ENCODE measurements at places on chromosomes 3 and 15. TPM values are rescaled to one million over a fixed set of nuclear protein-coding genes. Genes with fewer than 3 reads are reported as not detected.

The ST3GAL6 gene
- total RNA-seq, result 29.3 TPM

The NMD3 gene
- total RNA-seq, result 55.5 TPM

The DNAJC17 gene
- total RNA-seq, result 33.6 TPM

The A4GNT gene
- total RNA-seq, result not detected

The ATP13A4 gene
- total RNA-seq, result 47.8 TPM

The QTRT2 gene
- total RNA-seq, result 14.8 TPM

The MLF1 gene
- total RNA-seq, result 19.7 TPM

The SLCO2A1 gene
- 9.5 TPM for total RNA-seq

The ZNF80 gene
- not detected for total RNA-seq

DNA sequence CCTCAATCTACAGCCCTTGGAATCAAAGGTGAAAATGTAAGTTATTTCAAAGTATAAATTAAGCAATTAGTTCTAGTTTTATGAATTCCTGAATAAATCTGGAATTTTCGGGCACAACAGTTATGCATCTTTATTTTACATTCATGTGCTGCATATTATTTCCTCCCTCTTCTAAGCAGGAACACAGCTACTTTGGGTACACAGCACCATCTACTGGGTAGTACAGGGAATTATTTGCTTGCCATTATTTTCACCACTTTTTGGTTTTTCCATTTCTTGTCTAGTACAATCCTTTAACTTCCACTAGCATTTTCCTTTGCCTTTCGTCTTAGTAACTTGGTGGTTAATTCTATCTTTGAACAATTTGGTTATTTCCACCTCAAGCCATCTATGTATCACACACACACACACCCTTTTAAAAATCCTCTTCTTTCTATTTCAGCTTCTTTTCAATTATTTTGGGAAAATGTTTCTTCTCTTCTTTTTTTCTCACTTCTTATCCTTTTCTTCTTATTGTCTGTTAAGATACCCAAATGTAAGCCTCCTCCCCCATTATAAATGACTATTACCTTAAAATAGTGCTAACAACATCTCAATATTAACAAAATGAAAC is 451.0 kb downstream of the MFSD1 start:
- DNase-seq, result no peak

DNA sequence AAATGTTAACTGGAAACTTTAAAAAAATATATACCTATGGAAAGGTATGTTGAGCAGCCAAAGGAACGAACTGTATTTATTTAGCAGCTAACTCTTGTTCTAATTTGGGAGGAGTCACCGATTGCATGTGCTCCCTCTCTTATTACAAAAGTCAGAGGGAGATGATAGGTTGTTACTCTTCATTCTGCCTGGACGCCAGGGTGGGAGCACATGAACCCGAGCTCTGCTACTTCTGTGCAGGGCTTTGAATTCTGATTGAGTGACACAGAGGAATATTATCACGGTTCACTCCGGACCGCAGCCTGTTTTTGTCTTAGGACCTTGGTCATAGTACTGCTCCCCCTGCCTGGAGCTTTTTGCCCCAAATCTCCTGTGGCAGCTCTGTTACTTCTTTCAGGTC is 36.9 kb upstream of the LRIG1 start:
- no peak for DNase-seq

DNA sequence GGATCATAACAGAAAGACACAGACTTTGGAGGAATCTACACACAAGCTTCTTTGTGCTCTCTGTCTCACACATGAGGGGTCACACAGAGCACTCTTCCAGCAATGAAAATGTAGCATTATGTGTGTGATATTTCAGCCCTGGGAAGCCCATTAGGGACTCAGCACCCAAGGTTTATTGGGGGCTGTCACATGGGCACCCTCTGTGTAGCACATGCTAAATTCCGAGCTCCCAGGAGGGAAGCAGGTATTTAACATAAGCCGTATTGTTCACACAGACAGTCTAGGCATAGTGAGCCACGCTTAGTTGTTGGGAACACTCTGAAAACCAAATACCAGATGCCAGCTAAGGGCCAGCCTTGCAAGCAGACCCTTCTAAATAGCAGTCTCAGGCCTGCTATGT is 261.6 kb upstream of the MANF start:
- DNase-seq, result no peak

- DNase-seq, result no peak
Observed at GRCh38 chr3:171776839-171777583, 33.3 kb downstream of the PLD1 start.

DNA sequence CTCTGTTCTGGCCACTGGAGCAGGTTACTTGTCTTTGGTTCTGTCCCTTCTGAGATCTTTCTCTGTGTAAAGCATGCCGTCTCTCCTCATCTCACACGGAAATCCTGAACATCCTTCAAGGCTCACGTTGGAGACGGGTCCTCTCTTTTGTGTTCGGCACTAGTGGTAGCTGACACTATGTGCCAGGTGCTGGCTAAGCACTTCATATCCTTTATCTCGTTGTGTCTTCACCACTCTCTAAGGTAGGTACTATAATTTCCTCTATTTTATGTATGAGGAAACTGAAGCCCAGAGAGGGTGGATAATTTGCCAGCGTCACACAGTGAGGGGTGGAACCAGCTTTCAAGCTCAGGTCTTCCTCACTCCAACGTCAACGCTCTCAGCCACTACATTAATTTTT is 1.2 kb downstream of the IFT122 start:
- DNase-seq, result no peak

GRCh38 chr15:75052972-75053747 is 29.8 kb downstream of the PPCDC start:
- no peak for DNase-seq

DNA sequence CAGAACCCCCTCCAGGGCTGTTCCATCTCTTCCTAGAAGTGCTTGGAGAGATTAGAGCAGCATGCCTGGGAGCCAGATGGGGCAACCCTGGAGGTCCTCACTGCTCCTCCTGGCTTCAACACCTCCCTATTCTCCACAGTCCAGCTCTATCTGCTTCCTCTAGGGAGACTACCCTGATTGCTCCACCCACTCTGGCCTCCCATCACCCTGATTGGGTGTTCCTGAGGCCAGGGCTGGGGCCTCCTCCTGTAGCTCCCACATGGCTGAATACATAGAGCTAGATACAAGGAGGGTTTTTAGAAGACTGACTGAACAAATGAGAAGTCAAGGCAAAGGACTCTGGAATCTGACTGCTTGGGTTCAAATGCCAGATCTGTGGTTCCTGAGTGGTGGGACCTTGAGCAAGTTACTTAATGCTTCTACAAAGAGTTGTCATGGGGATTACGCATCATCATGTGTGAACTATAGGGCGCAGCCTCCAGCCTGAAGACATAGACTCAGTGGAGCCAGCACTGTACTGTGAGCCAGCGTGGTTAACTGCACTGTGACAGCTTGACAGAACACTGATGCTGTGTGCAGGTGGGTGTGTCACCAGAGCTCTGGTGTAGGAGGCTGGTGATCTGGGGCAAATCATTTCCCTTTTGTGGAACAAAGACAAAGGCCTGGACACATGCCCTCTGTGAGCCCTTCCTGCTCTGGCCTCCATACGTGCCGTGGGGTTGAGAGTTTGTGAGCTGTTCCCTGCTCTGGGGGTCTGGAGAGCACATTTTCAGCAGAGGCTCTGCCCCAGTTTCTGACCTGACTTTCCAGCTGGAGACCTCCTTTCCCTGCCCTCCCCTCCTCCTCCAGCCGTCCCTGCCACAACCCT is 74.8 kb downstream of the SCN5A start:
- no peak for DNase-seq

- no peak for DNase-seq
Observed at GRCh38 chr15:94653071-94653470, 421.7 kb downstream of the MCTP2 start.

- DNase-seq, result no peak
Observed at GRCh38 chr3:30199855-30200254, 406.5 kb upstream of the TGFBR2 start.
